Activated naive CD4-positive, alpha-beta T cell (primary cell): ENCODE measurements at places on chromosomes 13 and 19.
A peak's percentile ranks its signal among the peaks of the same experiment; 100 is the strongest.

- DNase-seq = no peak
These were observed 167.8 kb upstream of the SOX1 start for GRCh38 chr13:111898956-111899713.

GRCh38 chr13:27302643-27303262 lies 32.1 kb downstream of the RASL11A start:
- DNase-seq = no peak

DNA sequence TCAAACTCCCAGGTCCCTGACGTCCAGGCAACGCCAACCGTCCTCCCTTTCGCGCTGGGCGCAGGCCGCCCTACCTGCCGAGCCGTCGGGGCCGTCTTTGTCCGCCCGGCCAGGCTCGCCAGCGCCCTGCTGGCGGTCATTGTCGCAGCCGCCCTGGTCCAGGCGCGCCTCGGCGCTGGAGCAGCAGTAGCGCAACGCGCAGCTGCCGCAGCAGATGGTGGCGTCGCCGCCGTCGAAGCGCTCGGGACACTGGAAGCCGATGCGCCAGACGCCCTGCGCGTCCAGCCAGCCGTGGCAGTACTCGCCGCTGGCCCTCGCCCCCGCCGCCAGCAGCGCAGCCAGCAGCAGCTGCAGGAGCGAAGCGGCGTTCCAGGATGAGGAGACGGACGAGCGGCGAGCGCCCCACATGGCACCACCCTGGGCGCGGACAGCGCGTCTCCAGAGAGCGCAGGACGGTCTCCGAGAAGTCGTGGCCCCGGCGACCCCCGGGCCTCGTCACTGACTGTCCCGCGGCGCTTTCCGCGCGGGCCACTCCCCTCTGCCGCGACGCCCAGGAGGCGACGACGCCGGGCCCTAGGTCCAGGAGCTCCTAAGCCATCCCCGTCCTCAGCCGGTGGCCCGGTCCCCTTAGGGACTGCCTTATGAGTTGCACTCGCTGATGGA lies 1.1 kb downstream of the SHISA2 start:
- no peak for DNase-seq

- DNase-seq = peak; percentile 97
These were observed at the start of gene NDUFA11 for GRCh38 chr19:5903624-5904351. Gene NDUFA11 (minus strand): TSS chr19:5903790. CDS start chr19:5903708, 82 bp downstream.

DNA sequence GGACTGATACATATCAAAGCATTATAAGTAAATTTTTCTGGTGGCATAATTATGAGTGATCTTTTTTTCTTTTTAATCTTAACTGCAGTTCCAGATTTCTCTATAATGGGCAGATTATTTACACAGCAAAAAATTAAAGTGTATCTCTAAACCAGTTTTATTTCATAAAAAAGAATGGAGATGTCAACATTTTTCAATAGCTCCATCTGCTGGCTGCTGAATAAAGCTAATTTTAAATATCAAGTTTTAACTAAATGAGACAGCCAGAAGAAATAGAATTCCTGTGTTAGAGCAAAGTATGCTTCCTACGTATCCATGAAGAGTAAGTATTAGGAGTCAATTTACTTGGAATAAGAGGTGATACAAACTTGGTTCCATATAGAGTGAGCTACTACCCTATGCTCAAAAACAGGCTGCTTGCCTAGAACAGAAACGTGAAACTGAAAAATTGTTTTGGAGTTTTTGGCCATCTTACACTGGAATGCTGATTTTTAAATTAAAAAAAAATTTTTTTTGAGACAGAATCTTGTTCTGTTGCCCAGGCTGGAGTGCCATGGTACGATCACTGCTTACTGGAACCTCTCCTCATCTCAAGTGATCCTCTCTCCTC lies 5.0 kb upstream of the PDS5B start:
- DNase-seq = no peak

- DNase-seq = peak; percentile 43
These were observed at the start of gene TICAM1 for GRCh38 chr19:4831304-4831978. Gene TICAM1 (minus strand): TSS chr19:4831712. CDS start chr19:4818377, 13,335 bp downstream.

GRCh38 chr19:1910177-1910576 lies 5.0 kb downstream of the ADAT3 start:
- DNase-seq = no peak

DNA sequence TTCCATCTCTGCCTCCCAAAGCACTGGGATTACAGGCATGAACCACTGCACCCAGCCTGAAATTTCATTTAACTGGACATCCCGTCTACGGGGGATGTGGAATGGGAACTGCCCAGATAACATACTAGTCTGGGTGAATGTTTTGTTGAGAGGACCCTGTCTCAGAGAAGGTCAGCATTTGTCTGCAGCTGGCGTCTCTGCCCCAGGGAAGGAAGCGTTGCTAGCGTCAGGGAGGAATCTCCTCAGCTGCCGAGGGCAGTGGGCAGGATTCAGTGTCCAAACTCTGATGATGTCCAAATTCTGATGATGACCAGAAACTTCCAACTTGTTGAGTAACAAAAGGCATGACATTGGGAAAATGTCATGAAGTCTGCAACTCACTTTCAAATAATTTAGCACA lies 3.1 kb downstream of the NXNL1 start:
- DNase-seq = no peak

GRCh38 chr13:70817576-70817975 lies 709.3 kb upstream of the KLHL1 start:
- no peak for DNase-seq

- no peak for DNase-seq
These were observed 100.4 kb downstream of the RFC3 start for GRCh38 chr13:33918199-33918932.

GRCh38 chr13:111327730-111328573 lies 7.5 kb downstream of the TEX29 start:
- DNase-seq = no peak

DNA sequence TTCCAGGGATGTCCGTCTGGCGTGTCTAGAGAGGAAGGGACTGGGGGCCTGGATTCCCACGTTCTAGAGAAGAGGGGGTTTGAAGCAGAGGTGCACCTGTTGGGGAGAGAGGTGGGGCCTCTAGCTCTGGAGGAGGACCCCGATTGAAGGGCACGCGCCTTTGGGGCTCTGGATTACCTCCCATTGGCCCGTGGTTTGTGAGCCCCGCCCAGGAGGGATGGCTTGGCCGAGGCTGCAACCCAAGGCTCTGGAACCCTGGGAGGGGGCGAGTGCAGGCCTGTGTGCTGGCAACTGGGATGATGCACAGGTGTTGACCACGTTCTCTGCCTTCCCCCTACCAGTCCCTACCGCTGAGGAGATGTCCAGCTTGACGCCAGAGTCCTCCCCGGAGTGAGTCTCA lies 20.2 kb downstream of the TMEM150B start:
- no peak for DNase-seq

DNA sequence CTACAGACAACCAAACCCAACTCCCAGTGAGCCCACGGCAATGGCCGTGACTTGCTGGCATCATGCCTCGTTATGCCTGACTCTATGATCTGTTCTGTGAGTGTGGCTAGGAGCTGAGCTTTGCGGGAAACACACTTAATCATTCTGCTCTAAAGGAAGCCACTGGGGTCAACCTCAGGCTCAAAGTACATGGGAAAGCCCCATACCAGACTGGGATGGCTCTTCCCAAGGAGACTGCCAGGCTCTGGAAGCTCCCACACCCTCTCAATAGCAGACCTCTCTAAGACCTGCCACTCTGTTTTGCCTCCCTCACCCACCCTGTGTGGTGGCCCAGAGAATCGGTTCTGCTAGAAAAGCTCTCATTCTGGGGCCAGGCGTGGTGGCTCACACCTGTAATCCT lies 2.2 kb downstream of the PEPD start:
- no peak for DNase-seq

DNA sequence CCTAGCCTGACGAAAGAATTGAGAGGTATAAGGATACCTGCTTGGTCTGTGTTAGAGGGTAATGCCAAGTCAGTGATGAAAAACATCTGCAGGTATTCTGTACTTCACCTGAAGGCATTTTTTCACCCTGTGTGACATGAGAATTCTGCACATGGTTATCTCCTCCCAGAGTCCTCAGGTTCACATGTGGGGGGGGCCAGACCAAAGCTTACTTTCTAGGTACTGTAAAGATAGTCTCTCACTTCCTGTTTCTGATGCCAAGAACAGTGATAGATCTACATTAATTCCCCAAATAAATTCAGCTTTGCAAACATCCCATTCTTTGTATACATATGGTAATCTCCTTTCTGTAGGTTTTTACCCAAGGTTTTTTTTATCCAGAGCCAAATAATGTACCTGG lies 53.4 kb downstream of the GPC6 start:
- no peak for DNase-seq

DNA sequence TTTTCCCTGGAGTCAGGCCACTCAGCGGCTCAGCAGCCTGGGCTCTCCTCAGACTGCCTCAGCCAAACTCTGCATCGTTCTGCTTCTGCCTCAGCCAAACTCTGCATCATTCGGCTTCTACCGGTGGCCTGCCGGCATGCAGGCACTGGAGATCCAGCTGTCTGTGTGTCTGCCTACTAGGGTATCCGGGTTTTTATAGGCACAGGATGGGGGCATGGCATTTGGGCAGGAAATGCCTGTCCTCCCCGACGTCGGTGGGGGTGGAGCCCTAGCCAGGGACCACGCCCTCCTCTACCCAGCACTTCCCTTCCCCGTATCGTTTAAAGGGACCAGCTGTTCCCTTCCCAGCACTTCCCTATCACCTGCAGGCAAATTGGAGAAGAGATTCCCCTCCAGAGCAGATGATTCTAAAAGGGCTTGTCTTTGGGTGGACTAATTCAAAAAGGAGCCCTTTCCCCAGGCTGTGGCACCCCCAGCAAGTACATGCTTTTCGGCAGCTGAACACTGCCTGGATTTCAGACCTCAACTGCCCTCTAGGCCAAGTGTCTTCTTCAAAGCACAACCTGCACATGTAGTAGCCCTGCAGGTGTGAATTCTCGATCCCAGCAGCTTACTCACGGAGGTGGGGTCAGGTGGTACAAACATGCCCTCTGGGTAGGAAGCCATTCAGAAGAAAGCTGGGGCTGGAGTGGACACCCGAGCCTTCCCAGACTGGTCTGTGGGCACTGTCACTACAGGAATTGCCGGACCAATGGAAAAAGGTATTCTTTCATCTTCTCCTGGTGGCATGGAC lies 25.4 kb upstream of the GPR12 start:
- DNase-seq = peak; percentile 8

DNA sequence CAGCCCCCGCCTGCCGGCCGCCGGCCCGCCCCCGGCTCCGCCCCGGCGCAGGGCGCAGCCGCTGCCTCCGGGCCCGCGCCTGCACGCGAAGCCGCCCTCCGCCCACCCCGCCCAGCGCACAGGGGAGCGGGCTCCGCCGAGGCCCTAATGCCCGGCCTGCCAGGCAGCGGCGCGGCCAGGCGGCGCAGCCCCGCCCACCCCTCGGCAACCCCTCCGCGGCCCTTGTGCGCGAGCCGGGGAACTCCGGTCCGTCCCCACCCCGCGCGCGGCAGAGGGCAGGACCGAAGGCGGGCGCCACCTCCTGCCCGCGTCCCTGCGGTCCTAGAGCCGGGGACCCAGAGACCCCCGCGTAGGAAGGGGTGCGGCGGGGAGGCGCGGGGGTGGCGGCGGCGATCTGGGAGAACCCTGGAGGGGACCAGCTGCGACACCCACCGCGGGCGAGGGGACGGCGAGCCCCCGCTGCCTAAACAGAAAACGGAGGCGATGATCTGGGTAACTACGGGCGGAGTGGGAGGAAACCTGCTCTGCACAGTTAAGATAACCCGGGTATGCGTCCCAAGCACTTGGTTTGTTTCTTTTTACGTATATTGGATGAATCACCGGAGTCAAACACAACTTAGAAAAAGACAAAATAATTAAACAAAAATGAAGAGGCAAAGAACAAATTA lies 350 bp upstream of the USP12 start:
- DNase-seq = peak; percentile 63

- no peak for DNase-seq
These were observed 577.1 kb upstream of the PRR20A start for GRCh38 chr13:56563663-56564062.

DNA sequence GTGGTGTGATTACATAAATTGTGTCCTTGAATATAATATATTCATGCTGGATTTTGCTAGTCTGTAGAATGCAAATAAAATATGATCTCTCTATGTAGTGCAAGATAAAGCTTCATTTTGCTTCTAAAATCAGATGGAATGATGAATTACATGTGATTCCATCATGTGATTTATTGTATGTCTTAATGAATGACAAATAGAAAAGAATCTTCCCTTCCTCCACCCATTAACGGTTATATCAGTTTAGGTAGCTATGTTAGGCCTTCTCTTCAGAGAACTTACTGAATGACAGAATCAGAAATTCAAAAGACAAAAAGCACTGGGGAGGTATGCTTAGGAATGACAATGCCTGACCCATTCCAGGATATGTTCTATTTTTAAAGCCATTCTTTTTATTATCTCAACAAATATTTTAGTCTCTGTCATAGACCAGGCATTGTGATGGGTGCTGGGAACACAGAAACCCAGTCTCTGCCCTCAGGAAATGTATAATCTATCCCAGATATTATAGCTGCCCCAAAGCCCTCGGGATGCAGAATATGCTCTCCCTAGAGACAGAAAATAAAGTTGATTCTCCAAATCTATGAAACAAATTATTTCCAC lies 90.6 kb downstream of the TEX26 start:
- DNase-seq = no peak

- DNase-seq = no peak
These were observed 3.9 kb upstream of the PCDH17 start for GRCh38 chr13:57627663-57628062.

DNA sequence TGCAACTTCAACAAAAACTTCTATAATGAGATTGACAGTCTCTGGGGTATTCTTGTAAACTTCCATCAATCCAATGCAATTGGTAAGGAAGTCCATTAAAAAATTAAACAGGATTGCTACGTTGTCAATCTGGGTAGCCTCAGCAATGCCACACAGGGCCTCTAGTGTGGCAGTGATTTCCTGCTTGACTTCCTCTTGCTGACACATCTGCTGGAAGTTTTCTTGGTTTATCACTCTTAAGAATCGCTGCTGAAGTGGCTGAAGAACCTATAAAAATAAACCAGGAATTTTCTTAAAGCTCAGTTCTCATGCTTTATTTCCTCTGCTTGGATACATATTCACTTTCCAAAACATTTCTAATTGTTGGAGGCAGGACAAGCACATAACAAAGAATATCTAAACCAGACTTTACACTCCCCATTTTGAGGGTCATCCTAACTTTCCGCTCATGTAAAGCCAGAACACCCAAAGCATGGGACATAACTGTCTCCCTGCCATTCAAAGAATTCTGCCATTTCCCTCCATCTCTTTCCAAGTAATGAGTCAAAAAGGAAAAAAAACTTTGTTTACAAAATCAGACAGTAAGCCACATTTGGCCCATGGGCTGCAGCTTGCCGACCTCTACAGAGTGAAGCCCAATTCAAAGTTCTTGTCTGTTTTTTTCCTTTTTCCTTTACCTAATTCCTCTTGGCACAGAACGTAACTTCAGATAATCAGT lies 23.2 kb upstream of the EEF1AKMT1 start:
- DNase-seq = no peak

DNA sequence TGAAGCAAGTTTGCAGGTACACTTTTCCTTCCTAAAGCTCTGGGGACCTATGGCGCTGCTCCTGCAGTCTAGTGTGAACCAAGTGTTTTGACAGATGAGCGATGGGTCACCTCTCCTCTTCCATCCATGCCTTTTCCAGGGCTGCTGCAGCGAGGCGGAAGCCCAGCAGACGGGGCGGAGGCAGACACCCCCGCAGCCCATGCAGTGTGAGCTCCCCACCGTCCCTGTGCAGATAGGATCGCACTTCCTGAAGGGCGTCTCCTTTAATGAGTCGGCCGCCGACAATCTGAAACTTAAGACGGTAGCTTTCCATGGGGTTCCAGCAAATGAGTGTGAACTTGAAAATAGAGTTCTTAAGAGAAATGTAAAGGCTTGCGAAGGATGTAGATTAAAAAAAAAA lies 37.1 kb upstream of the GPI start:
- no peak for DNase-seq
